ENCODE measurements at places on chromosomes 11 and 22.

GRCh38 chr11:115222218-115222862 lies 281.9 kb downstream of the CADM1 start:
- no peak for DNase-seq

GRCh38 chr22:39087881-39088684 lies 9.0 kb upstream of the APOBEC3H start:
- DNase-seq, result peak; percentile 57

DNA sequence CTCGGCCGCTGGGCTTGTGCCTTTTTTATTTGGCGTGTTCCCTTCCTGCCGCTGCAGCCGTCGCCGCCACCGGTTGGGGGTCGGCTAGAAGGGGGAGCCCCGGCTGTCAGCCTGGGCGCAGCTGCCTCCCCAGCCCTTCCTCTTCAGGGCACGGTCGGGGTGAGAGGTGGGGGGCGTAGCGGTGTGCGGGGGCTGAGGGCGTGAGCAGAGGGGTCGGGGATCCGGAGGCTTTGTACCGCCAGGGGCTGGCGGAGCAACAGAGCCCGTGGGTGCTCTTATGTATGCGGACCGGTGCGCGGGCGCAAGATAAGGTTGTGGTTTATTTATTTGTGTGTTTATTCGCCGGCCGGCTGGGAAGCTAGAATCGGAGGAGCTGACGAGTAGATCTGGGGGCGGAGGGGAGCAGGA lies 477 bp downstream of the ZBTB16 start:
- DNase-seq, result peak; percentile 84

DNA sequence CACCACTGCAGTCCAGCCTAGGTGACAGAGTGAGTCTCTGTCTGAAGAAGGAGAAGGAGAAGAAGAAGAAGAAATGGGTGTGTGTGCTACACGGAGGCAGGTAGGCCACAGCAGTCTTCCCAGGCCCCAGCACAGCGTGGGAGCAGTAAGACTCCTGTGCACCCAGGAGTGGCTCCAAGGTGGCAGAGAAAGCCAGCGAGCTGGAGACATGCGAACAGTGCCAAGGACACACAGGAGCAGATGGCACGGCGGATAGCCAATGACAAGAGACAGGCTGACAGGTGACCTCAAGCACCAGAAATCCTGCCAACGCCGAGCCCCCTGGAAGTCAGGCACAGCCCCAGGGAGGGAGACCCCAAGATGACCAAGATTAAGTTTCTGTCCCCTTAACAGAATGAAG lies 9.0 kb upstream of the SCGB1A1 start:
- DNase-seq, result no peak

- peak; percentile 87 for DNase-seq
These were observed at the start of gene HDAC10 for GRCh38 chr22:50250555-50251476. HDAC10 (minus strand) TSS chr22:50251265; CDS start chr22:50251032, 233 bp downstream.
